ENCODE measurements at places on chromosomes 12 and 14. TPM values are rescaled to one million over a fixed set of nuclear protein-coding genes. Genes with fewer than 3 reads are reported as not detected.
A peak's percentile ranks its signal among the peaks of the same experiment; 100 is the strongest.

The PLCZ1 gene
- total RNA-seq: not detected

- no peak for DNase-seq
Observed at GRCh38 chr14:99522457-99522891, 41.3 kb downstream of the CCNK start.

GRCh38 chr12:19760611-19761010, 321.3 kb downstream of the AEBP2 start:
- DNase-seq: peak; percentile 29

- peak; percentile 86 for DNase-seq
Observed at GRCh38 chr12:47095446-47096236, 15.9 kb upstream of the AMIGO2 start.

All from LHCN-M2 (cell line).